ENCODE measurements at places on chromosomes 3 and 15.

DNA sequence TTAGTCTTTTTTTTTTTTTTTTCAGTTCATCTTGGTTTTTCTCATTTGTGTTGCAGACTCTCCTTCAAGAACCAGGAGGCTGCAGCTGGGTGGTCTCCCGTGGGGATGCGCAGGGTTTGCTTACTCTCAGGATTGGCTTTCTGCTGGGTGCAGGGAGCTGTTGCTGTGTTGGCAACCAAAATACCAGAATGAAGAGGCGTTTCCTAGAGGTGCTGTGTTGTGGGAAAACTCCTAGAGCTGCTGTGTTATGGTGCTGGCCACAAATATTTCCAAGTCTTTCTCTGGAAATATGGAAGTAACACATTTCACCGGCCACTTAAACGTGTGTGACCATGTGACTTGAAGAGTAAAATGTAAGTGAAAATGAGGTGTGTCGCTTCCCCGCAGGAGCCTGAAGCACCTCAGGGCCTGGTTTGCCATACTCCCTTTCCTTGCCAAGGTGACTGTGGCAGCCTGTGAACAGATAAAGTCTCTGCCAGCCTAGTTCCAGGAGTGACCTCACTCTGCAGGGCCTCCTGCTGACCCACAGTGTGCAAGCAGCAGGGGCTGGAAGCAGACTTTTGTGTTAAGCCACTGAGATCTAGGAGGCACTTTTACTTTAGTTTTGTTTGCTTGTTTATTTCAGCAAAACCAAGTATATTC is 258.9 kb downstream of the ADAMTS17 start:
- DNase-seq = no peak

GRCh38 chr3:169288553-169288952 is 375.0 kb downstream of the MECOM start:
- DNase-seq = no peak

- no peak for DNase-seq
Measured at GRCh38 chr3:5580826-5581225, 393.3 kb downstream of the EDEM1 start.

- DNase-seq = no peak
Measured at GRCh38 chr15:67335534-67336222, 81.1 kb downstream of the IQCH start.

DNA sequence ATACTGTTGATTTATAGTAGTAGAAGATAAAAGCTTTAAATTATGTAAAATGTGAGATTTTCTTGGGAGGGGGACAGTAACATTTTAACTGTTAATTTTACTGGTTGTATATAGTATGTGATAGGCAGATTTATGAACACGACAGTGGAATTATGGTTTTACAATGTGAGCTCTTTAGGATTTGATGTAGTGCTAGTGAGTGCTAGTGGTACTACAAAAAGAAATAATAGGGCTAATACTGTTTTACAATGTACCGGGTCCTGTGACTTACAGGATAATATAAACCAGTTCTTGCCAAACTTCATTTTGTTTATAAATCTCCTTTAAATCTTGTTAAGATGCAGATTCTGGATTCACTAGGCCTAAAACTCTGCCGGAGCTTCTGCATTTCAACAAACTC is 165.7 kb downstream of the TCF12 start:
- no peak for DNase-seq

DNA sequence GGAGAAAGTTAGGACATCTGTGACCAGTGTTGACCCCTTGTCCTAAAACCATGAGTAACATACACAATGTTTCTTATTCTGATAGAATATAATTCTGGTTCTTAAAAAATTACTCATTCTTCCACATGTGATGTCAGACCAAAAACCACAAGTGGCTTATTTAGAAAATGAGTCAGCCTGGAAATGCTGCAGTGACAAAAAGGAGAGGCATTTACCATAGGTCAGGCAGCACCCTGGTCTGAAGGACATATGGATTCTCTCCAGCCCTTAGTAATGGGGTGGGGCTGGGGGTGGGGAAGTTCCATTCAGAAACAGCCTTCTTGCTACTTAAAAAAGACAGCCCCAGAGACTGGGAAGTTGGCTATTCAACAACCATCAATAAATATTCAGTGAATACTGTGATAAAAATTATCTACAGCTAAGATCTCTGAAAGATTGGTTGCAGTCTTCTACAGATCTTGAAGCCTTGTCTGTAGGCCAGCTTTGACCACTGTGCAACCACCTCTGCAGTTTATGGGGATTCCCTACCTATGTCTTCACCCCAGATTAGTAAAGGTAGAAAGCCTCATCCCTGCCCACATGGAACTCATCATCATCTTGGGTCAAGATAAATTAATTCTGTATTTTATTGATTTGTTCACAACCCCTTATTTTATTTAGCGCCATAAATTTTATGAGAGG is 34.9 kb upstream of the TIMP4 start:
- DNase-seq = peak; percentile 67

- no peak for DNase-seq
Measured at GRCh38 chr3:50357481-50357880, 1.8 kb downstream of the TMEM115 start.

DNA sequence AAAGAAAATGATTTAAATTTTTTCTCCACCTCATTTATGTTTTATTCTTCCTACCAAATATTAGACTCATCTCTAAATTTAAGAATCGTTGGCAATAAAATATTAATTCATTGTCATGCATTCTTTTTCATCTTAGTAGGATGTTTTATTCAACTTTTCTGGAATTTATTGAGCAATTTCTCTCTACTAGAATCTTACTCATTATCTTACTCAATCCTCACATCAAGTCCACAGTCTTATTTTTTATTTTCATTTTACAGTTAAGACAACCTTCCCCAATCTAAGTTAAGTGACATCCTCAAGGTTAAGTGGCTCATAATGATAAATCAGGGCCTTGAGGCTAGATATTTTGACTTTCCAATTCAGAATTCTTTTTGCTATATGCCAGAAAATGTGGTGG is 15.9 kb upstream of the ALDH1A2 start:
- DNase-seq = no peak

GRCh38 chr3:32584660-32585059 is 14.0 kb upstream of the DYNC1LI1 start:
- DNase-seq = no peak

GRCh38 chr15:90211009-90211408 is 9.9 kb downstream of the SEMA4B start:
- no peak for DNase-seq

DNA sequence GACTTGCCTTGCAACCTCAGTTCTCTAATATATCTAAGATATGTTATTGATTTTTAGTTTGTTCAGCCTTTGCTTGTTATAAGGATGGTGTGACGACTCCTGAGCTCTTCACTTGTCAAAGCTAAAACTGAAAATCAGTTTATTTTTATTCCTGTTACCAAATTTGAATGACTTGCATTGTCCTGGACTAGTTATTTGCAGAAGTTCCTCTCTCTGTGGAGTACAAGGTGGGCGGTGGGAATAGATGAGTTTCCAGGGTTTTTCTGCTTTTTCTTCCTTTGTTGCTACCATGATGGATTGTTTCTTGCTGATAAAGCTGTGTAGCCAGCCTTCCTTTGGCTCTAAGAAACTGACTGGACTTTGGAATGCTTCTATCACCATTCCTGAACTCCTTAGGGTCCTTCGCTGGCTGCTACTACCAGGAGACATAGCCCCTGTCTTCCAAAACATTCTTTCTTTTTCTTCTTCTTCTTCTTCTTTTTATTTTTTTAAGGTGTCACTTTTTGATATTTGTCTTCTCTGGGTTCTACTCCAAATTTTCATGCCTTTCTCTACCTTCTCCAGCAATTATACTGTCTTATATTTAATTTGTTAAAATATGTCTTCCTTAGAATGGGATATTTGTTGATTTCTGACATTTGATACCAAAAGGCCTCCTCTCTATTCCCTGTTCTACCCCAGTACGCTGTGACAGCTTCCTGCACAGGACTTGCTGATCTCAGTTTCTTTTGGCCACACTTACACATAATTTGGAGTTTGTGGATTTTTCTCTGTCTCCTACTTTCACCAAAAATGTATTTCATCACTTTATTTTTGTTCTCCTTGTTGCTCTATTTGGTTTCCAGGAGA is 145.1 kb upstream of the THRB start:
- DNase-seq = no peak

GRCh38 chr15:57306944-57307411 is 69.3 kb upstream of the CGNL1 start:
- DNase-seq = no peak

DNA sequence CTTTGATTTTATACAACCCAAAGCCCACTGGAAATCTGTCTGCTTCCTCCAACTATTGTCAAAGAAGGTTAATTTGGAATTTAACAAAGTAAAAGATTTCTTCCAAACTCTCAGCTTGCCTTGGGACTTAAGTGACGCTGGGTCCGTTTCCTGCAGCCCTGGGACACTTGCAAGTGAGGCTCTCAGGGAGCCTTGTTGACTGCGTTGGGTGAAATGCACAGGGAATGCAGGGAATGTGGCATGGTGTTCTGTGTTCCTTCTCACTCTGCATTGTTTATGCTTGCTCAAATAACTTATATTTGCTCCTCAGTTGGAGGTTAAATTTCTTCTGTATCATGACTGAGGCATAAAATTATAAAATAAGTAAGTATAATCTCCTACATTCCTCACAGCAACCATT is 60.9 kb upstream of the TJP1 start:
- no peak for DNase-seq

DNA sequence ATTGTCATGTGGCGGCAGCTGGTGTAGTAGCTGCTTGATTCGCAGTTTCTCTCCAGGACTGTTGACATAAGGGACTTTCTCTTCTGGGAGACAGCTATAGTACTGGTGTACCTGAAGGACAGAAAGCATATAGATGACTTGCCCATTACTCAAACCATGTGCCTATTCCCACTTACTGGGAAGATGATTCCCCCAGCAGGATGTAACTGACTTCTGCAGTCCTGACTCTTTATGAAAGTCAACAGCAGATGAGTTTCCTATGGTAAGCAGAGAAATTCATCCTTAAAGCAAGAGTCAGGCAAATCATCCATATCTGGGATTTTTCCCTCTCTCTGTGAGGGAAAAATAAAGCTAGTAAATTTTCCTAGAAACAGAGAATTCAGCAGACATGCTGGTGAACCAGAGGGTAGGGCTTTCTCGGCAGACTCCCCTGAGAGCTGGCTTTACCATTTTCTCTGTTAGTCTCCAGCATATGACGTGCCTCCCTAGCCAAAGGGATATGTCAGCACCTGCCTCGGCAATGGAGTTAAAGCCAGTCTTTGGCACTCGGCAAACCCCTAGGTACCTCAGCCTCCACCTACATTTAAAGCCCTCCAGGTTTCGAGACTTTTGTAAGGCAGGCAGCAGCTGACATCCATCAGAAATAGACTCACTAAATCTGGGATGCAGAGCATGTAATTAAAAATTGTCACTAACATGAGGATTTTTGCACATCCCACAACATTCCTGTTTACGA is 62.1 kb downstream of the PRICKLE2 start:
- DNase-seq = no peak

Data from T1000 (cell line).